Activated CD8-positive, alpha-beta T cell treated with anti-CD3 and anti-CD28 coated beads, Interleukin-2, amount 10 ng/mL, durations not matched to agents 7 days and 5 days (primary cell): ENCODE measurements at places on chromosomes 7 and 10. TPM values are rescaled to one million over a fixed set of nuclear protein-coding genes. Genes with fewer than 3 reads are reported as not detected.

PGAM2 gene
- 0.68 TPM for total RNA-seq

SLIT1 gene
- total RNA-seq, result 0.70 TPM

CPA2 gene
- total RNA-seq, result not detected

ALDH18A1 gene
- 62.3 TPM for total RNA-seq

PTPRN2 gene
- total RNA-seq, result 7.0 TPM

RASA4B gene
- 21.1 TPM for total RNA-seq

FAM13C gene
- not detected for total RNA-seq

FASTK gene
- total RNA-seq, result 88.1 TPM
